HuH-7.5 (cell line): ENCODE measurements at places on chromosomes 13 and 19.

DNA sequence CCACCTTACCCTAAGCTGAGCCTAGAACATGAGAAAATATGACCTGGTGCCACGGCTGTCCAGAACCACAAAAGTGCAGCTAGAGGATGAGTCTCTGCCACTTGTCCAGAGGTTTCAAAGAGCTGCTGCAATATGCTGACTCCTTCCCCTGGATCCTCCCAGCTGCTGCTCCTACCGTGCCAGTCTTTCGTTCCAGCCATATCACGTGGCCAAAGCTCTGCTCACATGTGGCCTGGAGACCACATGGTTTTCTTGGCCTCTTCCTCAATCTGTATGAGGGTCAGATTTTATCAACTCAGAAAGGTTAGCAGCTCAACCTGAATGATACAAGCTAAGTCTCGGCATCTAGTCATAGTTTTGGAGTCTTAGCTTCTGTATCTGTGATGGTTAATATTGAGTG lies 3.2 kb upstream of the SACS start:
- no peak for DNase-seq

DNA sequence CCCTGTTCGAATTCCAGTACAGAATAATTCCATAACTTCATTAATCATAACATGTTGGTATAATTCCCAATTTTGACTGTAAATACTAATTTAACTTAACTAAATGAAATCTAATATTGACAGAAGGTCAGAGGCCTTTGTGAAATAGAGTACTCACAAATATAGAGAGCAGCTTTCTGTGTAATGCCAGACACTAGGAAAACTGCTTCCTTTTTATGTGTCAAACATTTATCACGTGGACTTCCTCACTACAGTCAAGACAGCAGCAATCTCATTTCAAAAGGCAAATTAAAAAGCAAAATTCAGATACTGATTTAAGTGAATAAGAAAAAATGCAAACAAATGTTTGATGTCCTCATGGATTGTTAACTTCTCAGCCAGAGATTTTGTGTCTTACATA lies 13.1 kb downstream of the ITM2B start:
- no peak for DNase-seq

DNA sequence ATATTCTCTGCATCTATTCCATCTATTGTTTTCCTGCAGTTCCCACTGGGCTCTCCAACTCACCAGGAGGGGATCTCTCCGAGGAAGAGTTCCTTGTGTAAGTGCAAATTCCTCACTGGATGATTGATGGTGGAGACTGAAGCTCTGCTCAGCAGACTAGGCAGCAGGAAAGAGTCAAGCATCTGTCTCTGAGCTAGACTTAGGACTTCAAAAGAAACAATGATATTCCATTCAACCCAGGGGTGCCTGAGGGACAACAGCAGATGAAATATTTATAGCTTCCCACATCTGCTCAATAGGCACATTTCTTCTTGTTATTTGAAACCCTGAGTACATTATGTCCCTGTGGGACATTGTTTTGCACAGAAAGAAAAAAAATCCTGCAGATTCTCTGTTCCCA lies at the start of the genes OR7A5 and OR7C1:
Gene OR7A5, minus strand, starts transcription at position 175 of the 400 bp plus-strand sequence. CDS start 6,944 bp downstream, outside the sequence.
Gene OR7C1, minus strand, starts transcription at position 175 of the 400 bp plus-strand sequence. CDS start 35,049 bp downstream, outside the sequence.
- no peak for DNase-seq

DNA sequence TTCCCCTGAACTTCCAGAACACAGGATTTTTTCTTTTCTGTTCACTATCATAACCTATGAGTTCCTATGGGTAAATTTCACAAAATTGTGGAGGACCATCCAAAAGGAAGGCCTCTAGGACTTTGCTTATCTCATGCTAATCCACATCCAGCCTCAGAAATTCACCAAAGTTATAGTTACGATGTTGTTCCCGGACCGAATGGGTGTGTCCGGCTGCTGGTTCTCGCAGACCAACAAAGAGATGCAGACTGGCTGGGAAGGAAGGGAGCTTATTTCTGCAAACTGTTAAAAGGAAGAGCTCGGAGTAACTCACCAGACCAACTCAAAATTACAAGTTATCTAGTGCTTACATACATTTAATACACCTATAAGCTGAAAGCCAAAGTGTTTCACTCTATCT lies 882.9 kb upstream of the SPRY2 start:
- DNase-seq = no peak

GRCh38 chr19:52297601-52298364 lies 814 bp downstream of the ZNF480 start:
- DNase-seq = no peak

GRCh38 chr13:41054212-41054877 lies 7.0 kb upstream of the WBP4 start:
- DNase-seq = peak; percentile 11

DNA sequence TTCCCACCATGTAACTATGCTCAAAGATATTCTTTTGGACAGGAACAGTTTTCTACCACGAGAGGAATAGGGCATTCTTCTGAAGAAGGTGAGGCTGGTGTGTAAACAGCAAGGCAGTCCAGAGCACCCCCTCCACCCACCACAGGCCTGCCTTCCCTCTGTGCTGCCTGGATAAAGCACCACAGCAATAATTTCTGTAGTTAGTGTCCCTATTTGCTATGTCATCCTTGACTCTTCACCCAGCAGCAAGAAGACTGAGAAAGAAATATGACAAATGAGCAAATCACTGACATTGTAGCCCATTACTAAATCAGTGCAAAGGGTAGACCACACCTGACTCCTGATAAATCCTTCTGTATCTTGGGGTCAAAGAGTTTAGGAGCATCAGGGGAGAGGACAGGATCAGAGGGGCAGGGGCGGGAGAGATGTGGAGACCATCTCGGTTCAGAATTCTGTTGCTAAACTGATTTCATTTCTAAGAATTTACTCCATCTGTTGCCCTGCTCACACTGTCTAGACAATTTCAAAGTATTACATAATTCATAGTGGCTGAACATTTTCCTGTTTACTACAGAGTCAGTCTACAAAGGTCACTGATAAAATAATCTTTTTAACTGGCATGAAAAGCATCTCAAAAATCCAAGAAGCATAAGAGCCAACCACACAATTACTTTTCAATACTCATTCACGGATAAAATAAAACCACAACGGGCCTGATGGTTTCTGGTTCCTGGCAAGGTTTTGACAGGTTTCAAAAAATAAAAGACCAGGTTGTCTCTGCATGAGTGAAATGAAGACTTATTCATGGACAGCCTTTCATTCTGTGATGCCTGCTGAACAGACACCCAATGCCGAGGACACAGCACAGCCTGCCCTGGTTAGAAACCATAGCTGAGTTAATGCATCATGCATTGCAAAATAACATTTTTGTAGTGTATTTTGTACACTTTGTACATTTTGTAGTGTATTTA lies 88.4 kb upstream of the IRS2 start:
- DNase-seq = no peak

DNA sequence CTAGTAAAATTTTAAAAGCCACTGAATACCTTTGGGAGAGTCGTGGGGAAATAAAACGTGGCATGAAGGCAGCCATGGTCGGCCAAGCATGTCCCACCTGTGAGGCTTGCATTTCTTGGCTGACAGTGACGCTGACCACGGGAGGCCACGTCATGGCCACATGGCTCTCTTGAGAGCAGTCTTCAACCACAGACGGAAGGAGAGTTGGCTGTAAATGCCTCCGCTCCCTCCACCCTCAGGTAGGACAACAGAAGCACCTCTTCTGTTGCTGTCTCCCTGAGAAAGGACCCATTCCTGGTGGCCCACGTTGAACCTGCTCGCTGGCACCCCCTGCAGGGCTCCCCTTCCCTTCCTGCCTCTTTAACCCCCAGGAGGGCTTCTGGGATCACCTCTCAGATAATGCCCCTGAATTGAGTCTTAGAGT lies 10.6 kb upstream of the LRRC25 start:
- DNase-seq = no peak

DNA sequence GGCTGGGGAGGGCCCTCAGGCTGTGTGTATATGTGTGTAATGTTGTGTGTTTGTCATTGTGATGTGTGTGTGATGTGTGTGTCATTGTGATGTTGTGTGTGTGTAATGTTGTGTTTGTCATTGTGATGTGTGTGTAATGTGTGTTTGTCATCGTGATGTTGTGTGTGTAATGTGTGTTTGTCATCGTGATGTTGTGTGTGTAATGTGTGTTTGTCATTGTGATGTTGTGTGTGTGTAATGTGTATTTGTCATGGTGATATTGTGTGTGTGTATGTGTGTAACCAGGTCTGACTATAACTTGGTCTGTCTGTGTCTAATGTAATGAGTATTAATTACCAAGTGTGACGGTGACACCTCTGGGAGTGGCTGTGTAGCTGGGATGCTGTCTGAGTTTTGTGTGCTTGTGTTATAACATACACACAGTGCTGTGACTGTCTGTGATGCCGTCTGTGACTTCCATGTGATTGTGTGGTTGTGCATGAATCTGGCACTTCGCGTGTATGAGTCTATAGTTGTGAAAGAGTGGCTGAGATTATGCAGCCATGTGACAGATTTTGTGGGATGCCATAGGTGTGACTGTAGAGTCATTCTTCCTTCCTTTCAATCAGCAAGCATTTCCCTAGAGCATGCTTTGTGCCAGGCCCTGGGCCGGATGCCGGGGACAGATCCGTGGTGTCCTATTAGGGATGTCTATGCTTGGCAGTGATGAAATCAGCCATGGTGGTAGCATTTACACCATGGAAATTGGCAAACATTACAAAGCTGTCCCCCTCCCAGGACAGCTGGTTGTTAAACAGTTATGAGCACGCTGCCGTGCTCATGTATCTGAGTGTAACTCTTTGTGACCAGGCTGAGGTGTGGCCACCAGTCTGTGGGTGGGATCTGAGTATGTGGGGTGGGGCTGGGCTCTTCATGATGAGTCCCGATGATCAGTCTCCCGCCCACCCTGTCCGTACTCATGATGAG lies 6.4 kb downstream of the TNFSF14 start:
- no peak for DNase-seq

- no peak for DNase-seq
These were observed 192.2 kb downstream of the PCDH17 start for GRCh38 chr13:57823704-57824103.
